ENCODE measurements at places on chromosomes 3 and 15.

- DNase-seq = no peak
These were observed 88.0 kb upstream of the OSBPL11 start for GRCh38 chr3:125683067-125683829.

GRCh38 chr15:45921376-45921775 is 286.5 kb downstream of the SQOR start:
- no peak for DNase-seq

GRCh38 chr15:29670998-29671981 is 151.0 kb downstream of the TJP1 start:
- DNase-seq = no peak

- DNase-seq = no peak
These were observed 10.1 kb downstream of the ARL14 start for GRCh38 chr3:160686955-160687535.

DNA sequence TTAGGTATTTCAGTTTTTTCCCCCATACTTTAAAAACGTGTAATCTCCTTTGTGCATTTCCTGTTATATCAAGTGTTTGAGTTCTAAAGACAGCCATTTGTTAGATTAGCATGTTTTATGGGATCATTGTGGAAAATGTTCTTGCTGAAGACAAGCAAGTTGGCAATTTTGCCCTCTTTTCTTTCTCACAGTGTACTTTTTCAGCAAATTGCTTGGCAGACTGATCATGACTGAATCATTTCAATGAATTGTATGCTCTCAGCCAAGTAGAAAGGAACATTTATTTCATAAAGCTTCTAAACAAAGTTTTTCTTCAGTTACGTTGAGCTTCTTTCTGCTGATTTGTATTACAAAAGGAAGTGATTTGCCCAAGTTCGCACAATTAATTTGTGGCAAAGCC is 51.6 kb downstream of the ATG7 start:
- no peak for DNase-seq

GRCh38 chr15:58562135-58562534 is 130.3 kb downstream of the LIPC start:
- no peak for DNase-seq
